ENCODE measurements at places on chromosomes 2 and 18.

- no peak for DNase-seq
Observed at GRCh38 chr18:25348386-25349130, 3.4 kb downstream of the ZNF521 start.

DNA sequence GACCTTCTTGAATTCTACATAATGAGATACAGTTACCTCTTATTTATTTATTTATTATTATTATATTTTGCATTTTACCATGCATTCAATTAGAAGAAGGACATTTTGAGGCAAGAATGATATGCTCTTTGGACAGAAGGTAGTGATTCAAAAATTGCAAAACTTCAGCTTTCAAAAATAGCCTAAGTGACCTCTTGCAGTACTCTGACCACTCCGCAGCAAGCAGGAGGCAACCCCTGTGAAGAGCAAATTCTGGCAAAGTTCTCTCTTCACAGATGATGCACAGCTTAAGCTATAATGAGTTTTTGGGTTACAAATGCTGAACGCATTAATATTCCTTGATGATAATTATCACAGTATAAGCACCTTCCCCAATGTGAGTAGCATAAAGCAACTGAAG is 170.0 kb downstream of the ZNF521 start:
- no peak for DNase-seq

DNA sequence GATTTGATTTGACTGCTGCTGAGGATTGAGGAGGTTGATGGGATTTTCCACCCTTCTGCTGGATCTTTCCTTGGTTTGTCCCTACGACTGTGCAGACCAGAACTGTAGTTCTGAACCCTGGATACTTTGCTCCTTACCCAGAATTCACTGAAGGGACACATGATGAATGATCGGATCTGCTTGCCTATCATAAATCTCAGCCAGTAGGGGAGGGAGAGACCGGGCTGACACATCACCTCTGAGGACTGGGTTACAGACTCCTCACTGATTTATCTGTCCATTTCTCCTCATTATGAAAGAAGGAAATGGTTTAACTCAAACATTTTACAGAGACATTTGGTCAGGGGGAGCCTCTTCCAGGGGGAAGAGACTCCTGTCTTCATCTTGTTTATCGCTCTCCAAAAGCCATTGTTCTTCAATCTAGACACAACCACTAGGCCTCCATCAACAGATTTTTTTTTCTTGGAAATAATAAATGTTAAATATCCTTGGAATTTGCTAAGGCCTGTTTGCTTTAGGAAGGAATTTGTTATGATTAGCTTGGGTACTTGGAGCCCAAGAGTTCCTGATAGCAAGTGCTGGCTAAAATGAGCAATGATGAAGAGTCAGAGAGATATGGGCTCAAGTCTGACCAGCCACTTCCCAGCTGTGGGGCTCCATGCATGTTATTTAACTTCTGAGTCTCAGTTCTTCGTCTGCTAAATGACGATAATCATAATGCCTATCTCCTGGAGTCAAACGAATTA is 925.5 kb downstream of the SLC4A3 start:
- no peak for DNase-seq

GRCh38 chr2:230830428-230830827 is 34.3 kb upstream of the ITM2C start:
- no peak for DNase-seq

- DNase-seq, result no peak
Observed at GRCh38 chr2:183224948-183225347, 100.7 kb downstream of the NUP35 start.

DNA sequence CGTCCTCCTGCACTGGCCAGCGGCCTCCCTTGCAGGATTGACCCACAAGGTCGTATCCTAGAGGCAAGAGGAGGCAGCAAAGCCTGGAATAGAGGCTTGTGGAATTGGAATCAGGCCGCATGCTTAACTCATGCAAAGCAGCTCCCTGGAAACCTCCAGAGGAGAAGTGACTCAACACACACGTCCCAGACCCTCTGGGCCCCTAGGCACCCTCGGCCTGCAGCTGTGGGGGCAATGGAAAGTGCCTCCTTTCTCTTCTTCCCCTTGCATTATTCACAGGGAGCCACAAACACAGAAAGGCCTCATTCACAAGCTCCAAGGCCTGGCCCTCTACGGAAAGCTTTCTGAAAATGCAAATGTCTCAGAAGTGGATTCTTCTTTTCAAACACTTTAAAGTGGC is 19.6 kb downstream of the SPATA3 start:
- DNase-seq, result no peak

DNA sequence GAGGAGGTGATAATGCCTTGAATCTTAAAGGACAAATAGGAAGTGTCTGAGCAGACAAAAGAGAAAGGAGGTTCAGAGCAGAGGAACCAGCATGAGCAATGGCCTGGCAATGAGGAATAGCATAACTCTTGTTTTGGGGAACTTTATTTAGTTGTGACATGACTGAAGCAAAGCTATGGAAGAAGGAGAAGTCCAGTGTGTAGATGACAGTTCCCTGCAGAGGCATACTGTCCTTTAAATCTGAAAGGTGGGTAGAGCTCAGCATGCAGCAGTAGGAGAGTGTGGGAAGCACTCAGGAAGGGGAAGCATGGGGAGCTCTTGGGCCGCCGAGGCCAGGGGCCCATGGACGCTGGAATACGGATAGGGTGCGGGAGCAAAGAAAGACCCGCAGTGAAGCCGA is 173.8 kb downstream of the SEPTIN10 start:
- no peak for DNase-seq

DNA sequence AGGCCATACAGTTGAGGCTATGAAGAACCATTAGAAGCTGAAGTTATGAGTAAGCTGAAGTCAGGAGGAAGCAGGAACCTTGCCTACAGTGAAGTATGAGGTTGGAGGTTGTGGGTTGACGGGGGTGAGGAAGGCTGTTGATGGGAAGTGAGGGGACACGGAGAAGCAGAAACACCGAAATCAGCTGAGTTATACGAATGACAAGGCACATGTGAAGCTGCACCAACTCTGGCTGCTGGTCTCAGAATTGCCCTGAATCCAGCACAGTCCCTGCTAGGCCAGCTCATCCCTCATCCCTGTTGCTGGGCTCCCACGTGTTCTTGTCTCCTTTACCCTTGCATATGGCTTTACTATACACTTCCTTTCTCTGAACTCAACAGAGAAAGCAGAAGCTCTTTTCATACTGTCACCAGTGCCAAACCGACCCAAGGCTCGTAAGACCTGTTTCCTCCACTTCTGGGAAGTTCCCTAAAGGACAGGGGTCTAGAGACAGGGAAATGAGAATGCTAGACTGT is 9.2 kb upstream of the TMEM247 start:
- DNase-seq, result no peak

DNA sequence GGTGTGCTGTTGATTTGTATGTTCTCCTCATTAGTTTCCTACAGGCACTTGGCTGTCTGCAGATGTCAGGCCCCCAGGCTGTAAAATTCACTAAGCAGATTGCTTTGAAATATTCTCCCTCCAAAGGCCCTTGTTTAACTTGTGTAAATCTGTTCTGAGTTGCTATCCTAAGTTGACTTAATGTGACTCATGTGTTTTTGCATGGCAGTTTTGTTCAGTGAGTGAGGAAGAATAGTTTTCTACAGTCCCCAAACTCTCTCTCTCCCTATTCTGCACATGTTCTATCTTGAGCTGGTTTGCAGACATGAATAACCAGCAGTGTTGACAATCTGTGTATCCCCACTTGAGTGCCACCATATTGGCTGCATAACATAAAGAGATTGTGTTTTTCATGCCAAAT is 1005.4 kb upstream of the DDX18 start:
- DNase-seq, result no peak

DNA sequence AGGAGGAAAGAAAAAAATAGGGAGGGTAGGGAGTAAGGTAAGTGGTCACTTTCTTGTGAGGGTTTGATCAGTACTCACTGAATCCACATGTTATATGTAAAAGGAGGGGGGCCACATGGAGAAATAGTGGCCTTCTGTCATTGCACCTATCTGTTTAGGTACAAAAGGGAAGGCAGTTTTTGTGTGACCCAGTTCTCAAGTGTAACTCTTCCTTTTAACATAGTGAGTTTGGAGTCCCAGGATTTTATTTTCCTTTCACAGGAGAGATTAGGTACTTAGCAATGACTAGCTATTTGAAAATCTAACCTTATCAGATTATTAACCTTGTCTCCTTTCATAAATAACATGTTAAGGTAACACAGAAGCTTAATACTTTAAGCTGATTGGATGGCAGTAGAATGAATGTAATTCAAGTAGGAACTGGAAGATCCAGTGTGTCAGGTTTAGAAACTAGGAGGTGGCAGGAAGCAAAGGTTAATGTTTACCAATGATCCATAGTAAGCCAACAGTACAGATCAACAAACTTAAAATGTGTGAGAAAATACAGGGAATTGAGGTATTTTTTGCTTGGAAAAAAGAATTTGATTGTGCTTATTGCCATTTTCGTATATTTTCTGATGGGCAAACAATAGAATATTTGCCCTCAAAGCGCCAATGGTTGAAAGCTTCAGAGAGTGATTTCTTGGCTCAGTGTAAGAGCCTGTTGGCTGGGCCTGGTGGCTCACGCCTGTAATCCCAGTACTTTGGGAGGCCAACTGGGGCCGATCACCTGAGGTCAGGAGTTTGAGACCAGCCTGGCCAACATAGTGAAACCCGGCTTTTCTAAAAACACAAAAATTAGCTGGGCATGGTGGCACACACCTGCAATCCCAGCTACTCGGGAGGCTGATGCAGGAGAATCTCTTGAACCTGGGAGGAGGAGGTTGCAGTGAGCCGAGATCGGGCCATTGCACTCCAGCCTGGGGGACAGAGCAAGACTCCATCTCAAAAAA is 11.3 kb downstream of the HNMT start:
- no peak for DNase-seq

GRCh38 chr2:208010506-208010905 is 14.8 kb downstream of the PLEKHM3 start:
- no peak for DNase-seq

- no peak for DNase-seq
Observed at GRCh38 chr2:225165052-225165451, 122.8 kb upstream of the DOCK10 start.

DNA sequence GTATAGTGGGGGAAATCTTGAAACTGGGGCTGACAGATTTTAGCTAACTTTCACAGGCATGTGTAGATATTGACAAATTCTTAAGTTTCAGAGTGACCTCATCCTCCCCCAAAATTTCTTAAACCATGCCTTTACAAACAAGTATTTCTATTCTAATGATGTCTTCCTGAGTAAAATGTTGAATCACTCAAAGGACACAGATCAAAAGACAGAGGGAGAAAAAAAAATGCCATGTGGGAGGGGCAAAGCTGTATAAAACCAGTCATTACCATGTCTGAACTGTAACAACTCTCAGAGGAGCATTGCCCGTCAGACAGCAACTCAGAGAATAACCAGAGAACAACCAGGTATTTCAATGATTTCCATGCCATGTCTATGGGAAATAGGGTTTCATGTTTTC is at the start of gene SERPINB2:
Gene SERPINB2 (plus strand): TSS at position 282 of the 400 bp plus-strand sequence. CDS start 3,740 bp downstream, outside the sequence.
- DNase-seq, result no peak

- DNase-seq, result no peak
Observed at GRCh38 chr2:45823723-45824206, 172.3 kb downstream of the PRKCE start.

DNA sequence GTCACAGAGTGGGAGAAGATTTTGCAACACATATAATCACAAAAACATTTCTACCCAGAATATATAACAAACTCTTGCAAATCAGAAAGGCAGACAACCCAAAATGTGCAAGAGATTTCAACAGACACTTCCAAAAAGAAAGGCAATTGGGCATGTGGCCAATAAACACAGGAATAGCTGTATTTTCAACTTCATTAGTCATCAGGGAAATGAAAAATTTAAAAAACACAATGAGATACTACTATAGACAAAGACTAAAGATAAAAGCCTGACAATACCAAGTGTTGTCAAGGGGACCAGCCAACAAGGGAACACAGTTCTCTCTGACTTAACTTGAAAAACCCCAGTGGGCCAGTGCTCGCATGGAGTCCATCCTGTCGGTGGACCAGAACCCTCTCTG is 40.5 kb downstream of the MTHFD2 start:
- DNase-seq, result no peak

GRCh38 chr2:213122725-213123124 is 28.7 kb downstream of the IKZF2 start:
- no peak for DNase-seq

DNA sequence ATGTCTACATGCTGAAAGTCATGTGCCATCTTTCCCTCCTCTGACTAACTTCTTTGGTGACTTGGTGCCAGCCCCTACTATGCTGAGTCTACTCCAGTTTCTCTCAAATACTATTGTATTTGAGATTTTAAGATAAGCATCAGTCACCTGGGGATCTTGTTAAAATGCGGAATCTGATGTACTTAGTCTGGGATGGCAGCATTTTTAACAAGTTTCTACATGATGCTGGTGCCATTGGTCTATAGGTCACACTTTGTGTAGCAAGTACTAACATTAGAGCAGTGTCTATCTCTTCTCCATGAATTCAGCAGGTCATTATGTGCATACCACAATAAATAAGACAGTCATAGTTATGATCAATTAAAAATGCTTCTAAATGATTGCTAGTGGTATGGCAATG is 106.9 kb downstream of the CERS6 start:
- DNase-seq, result no peak

DNA sequence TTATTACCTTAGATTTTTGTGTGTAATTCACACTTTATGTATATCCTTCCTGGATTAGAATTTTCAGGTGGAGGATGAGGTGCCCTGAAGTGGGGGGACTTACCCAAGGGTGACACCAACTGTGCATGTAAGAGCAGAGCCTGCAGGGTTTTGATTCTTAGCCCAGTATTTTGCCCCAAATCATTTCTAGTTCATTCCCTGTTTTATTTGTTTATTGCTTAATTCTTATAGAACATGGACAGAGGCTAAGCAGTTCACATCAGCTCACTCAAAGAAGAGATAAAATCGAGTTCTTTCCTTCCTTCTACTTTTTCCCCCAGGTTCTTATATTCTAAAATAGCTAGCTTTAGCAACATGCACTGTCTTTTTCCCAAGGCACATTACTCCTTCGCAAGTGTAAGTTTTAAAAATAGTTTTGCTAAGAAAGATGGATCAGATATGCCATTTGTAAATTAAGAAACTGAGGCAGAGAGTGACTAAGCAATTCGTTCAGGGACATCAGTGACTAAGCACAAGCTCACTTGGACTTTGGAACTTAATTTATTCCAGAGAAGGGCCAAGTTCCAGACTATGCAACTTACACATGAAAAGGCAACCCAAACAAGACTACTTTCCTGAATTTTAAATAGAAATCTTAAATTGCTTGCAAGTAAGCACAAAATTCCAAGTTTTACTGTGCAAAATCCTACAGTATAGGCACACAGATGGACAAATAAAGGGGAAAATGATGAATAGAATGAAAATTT is 427.9 kb upstream of the POU3F3 start:
- DNase-seq, result no peak

GRCh38 chr2:113268621-113269360 is 9.9 kb downstream of the PAX8 start:
- no peak for DNase-seq

- no peak for DNase-seq
Observed at GRCh38 chr2:84383271-84383670, 75.8 kb downstream of the SUCLG1 start.

DNA sequence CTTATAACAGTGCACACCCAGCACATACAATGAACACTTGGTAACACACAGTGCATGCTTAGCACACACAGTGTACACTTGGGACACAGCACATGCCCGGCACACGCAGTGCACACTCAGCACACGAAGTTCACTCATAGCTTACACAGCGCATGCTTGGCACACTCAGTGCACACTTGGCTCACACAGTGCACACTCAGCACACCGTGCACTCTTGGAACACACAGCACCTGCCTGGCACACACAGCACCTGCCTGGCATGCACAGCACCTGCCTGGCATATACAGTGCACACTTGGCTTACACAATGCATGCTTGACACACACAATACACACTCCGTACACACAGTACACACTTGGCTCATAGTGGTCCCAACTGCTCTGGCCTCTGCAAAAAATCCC is 128.2 kb downstream of the GALR1 start:
- no peak for DNase-seq

GRCh38 chr18:62396967-62397366 is 71.9 kb downstream of the TNFRSF11A start:
- no peak for DNase-seq

All from stimulated activated CD8-positive, alpha-beta memory T cell treated with anti-CD3 and anti-CD28 coated beads, Interleukin-2, amount 100 ng/mL, for 1 hour (primary cell).